ENCODE measurements at places on chromosomes 13 and 19.
A peak's percentile ranks its signal among the peaks of the same experiment; 100 is the strongest.

DNA sequence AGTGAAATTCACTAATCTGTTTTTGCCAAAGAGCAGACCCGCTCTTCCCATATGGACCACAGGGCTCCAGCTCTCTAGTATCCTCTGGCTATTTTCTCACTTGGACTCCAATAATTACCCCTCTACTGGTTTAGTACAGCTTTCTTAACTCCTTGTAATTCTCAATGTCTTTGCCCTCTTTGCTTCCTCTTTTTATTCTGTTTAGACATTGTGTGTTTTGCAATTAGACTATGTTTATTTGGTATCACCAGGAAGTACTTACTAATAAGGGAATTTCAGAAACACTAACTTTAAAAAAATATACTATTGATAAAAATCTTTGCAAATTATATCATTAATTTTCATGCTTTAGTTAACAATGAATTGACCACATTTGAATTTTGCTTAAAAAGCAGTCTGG lies 111.6 kb upstream of the OBI1 start:
- DNase-seq: no peak

DNA sequence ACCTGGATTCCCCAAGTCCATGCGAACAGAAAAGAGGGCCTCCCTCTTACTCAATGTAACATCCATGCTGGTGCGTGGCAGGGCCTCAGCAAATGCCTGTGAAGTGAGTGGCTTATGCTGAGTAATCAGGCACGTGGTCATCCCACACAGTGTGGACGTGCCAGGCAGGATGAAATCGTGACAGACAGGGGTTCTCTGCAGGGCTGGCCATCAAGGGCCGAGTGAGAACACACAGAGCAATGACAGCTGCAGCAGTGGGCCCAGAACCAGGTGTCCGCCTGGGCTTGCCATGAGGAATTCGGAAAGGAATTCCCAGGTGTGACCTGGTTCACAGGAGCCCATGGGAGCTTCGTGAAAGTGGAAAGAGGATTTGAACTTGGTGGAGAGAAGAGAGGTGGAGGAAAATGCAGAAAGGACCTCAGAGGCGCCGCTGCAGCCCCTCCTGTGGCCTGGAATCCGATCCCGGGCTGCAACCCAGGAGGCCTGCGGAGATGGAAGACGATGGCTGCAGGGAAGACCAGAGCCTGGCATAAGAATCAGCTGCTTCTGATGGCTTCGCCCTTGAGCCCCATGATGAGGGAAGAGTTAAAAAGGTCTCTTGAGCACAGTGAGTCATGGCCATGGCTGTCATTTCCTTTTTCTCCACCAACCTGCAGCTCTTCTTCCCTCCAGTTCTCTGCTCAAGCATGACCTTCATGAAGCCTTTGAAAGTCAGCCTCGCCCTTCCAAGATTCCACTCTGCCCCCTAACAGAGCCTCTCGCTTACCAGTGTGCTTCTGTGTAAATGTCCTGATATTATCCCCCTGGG lies 34.6 kb upstream of the SOX1 start:
- DNase-seq: no peak

DNA sequence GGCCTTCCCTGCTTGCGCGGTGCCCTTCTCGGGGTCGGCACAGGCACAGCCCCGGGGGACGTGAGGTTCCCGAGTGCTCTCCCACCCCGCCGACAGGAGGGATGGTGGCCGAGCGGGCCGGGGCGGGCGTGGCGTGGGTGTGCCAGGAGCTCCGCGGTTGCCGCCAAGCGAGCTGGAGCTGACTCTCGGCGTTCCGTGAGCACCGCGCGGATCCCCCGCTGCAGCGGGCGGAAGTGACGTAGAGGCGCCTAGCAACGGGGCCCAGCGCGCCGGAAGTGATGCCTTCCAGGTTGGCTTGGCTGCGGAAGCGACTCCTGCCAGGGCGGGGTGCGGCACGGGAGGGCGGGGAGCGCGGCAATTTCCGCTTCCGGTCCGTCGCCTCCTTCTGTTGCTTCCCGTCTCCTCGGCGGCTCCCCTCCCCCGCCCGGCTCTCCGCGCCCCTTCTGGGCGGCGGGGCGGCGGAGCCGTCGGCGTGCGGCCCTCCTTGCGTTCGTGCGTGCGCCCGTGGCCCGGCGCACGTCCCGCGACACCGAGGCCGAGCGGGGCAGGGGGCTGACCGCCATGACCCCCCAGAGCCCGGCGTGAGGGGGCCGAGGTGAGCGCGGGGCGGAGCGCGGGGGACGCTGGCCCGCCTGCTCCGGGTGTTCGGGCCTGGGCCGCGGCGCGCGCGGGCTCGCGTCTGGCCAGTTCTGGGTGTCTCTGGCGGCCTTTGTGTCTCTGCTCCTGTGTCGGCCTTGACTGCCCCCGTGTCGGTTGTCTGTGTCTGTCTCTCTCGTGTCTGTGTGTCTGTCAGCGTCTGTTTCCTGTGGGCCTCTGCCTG lies at the start of gene EPN1:
TSS of gene EPN1 (plus strand) at position 386 of the 820 bp plus-strand sequence. CDS start 3,402 bp downstream, outside the sequence.
- peak; percentile 98 for DNase-seq

DNA sequence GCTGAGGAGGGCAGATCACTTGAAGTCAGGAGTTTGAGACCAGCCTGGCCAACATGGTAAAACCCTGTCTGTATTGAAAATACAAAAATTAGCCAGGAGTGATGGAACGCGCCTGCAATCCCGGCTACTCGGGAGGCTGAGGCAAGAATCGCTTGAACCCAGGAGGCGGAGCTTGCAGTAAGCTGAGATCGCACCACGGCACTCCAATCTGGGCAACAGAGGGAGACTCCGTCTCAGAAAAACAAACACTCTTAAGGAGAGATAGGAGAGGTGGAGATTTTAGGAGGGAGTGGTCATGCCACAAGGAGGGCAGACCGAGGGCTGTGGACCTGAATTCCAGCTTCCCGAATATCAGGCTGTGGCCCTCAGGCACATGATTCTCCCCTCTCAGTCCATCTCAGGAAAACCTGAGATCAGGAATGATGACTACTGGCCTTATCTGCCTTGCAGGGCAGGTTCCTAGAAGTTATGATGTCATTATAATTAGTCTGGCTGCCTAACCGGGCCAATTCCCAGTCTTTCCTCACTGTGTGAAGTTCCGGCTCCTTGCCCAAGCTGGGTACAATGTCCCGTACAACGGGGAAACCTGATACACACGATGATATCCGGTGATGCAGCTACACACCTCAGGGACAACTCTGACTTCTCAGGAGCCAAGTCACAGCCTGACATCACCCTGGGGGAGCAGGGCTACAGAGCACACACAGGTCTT lies 2.5 kb downstream of the SLC35E1 start:
- no peak for DNase-seq

- DNase-seq: no peak
Observed at GRCh38 chr19:15575406-15575805, 39.6 kb upstream of the CYP4F8 start.

- no peak for DNase-seq
Observed at GRCh38 chr19:28169168-28169887, 1043.6 kb downstream of the UQCRFS1 start.

DNA sequence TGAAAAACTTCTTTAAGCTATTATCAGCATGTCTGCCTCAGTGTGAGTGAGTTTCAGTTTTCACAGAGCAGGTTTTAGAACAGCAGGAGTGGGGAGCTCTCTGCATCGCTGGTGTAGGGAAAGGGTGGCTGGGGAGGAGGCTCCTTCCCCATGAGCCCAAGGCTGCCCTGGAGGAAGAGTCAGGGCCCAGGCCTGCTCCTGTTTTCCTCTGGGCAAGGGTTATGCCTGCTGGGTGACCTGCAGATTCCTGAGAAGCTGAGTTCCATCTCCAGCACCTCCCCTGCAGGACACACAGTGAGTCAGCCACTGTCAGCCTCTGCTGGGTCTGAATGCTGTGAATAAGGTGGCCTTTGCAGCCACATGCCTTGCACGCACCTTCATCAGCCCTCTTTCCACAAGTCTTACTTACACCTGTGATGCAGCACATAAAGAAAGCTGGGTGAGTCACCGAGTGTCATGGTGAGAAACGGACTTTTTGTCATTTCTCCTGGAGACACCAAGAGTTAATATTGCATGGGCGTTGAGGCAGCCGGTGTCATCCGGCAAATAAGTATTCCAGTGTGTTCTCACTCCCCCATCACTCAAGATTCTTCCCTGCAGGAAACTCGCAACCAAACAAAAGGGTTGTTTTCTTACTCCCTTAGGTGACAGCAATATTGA lies 186.4 kb upstream of the KL start:
- DNase-seq: no peak

DNA sequence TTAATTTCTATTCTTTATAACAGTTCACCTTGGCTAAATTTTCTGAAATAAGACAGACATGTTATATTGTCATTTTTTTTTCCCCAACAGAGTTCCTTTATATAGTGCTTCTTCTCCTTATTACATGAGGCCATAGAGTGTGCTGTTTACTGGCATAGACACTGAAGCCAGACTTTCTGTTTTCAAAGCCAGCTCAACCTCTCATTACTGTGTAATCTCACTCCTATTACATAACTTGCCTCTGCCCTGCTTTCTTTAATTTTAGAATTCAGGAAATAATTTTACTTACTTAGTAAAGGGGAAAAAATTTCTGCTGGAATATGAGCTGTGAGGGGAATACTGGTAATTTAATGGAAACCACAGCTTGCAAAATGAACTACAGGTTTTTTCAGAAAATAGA lies 1380.4 kb downstream of the SLITRK1 start:
- DNase-seq: no peak
